Astrocyte (in vitro differentiated cells and primary cell): ENCODE measurements at places on chromosomes 13 and 19.
A peak's percentile ranks its signal among the peaks of the same experiment; 100 is the strongest.

DNA sequence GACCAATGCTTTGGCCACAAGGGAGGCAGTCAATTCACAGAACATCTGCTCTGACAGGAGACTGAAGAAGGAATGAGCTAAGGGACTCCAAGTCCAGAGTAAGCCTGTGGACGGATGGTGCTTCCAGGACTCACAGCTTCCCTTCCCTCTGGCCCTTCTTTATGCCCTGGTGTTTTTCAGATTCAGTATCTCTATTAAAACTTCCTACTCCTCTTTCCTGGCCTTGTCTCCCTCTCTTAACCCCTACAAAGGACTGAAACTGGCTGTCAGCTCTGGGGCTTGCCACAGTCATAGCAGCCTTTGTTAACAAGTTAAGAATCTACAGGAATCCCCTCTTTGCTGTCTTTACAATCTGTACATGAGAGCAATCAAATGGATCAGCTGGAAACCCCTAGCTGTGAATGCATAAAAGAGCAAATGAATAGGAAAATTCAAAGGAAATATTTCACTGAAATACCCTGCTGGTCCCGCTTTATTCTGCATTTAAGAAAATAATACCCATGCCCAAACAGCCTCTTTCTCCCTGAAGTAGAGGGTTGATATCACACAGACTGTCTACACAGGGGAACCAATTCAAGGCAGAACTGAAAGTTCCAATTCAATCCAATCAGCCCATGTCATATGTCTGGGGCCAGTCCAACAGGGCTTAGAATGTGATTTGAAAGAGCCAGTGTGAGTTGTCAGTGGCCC, 192.3 kb downstream of the MZT1 start:
- DNase-seq = no peak

GRCh38 chr13:99123101-99124045, 77.3 kb upstream of the UBAC2 start:
- peak; percentile 42 for DNase-seq

GRCh38 chr19:12668932-12669269, 2.3 kb downstream of the WDR83 start:
- DNase-seq = peak; percentile 54

GRCh38 chr19:40625406-40626120, 24.4 kb downstream of the LTBP4 start:
- no peak for DNase-seq

- no peak for DNase-seq
These were observed 259.5 kb upstream of the IRS2 start for GRCh38 chr13:110045919-110046318.

DNA sequence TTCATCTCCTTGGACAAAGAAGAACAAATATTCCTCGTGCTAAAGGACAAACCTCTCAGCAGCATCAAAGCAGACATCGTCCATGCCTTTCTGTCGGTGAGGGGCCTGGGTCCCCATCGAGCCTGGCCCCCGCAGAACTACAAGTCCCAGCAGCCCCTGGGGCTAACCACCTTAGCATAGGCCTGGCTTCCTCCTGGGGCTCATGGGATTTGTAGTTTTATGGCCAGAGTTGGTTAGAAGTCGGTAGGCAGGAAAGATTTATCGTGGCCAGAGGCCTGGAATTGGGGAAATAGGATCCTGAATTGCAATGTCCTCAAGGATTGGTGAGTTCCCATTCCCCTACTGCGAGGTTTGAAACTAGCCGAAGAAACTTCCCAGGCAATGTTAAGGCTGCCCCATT, 19.6 kb downstream of the TMEM150B start:
- DNase-seq = no peak

DNA sequence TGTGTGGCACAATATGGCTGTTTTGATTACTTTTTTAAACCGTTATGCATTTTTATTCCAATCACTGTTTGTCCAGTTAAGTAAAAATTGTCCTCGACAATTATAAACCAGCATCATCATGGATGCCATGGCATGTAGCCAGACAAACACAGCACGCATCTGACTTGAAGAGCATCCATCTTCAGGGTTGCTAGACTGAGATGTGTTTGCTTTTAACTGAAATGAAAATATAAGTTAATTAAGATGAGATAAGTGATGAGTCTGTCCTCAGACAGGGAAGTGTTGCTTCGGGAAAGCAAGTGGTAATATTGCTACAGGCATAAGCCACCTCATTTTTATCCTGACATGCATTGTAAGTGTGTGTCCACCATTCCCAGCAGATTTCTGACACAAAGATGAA, 92.8 kb upstream of the TPP2 start:
- DNase-seq = no peak

DNA sequence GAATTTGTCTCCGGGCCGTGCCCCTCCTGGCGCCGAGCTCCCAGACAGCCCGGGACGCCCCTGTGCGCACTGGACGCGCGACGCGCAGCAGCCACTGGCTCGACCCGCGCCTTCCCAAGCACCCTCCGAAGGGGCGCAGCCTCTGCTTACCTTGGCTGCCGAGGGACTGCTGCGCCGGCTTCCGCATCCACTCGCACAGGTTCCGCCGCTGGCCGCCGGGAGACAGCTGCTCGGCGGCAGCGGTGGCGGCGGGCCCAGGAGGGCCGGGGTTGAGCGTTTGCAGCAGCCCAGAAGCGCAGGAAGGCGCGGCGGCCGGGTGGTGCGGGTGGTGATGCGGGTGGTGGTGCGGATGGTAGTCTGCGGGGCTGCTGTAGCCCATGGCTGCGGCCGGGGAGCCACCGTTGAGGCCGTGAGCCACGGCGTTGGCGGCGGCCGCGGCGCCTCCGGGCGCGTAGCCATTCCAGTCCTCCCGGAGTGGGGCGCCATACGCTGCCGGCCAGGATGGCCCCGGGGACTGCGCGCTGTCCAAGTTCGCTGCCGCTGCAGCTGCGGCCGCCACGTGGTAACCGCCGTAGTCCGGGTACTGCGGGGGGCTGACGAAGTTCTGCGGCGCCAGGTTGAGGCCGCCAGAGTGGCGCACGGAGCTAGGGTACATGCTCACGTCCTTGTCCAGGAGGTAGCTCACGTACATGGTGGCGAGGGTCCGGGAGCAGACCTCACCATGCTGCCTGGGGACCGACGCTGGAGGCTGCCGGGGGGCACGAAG, 616 bp downstream of the CDX2 start:
- no peak for DNase-seq

- DNase-seq = no peak
These were observed 6.3 kb downstream of the ZNF45 start for GRCh38 chr19:43928820-43929219.

DNA sequence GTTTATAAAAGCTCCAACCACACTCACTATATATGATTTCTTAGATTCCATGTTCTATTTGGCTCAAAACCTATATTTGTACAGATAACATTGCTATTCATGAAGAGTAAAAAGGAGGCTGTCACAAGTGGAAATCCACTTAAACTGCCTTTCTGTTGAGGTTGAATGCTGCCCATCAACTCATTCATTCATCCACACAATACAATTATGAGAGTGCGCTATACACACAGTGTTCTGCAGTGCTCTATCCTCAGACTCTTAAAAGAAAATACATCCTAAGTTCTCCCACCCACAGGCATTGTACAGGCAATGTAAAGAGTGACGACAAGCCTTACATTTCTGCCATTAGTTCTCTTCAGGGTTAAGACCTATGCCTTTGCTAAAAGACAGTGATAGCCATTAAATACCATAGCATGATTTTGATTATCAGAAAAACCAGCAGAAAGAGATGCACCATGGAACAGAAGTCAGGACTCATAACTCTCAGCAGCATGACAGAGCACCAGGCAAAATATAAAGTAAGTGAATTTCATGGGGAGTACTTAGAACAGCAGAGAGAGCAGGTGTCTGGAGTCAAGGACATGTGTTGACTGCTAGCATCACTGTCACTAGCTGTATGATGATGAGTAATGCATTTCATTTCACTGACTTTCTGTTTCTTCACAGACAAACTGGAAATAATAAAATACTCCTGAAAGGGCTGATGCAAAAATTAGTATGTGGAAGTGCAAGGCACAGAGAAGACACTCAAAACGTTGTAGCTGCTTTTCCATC, 218.0 kb downstream of the RBM26 start:
- DNase-seq = no peak

DNA sequence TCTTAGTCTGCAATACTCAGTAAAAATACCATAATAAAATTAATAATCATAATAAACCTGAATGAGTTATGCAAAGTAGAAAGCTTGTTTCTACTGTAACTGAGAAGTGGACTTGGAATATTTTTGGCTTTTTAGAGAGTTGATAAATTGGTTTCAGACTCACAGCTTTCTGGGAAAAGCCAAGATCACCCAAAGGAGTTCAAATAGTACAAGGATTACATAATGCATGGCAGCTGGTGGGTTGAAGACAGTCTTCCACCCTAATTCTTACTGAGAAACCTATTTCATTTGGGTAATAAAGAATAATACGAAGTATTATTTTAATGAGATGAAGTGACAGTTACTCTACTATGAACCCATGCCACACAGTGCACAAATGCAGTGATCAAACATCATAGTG, 139.4 kb upstream of the KLF12 start:
- no peak for DNase-seq

- DNase-seq = no peak
These were observed 1.2 kb downstream of the MRI1 start for GRCh38 chr19:13765395-13766094.

DNA sequence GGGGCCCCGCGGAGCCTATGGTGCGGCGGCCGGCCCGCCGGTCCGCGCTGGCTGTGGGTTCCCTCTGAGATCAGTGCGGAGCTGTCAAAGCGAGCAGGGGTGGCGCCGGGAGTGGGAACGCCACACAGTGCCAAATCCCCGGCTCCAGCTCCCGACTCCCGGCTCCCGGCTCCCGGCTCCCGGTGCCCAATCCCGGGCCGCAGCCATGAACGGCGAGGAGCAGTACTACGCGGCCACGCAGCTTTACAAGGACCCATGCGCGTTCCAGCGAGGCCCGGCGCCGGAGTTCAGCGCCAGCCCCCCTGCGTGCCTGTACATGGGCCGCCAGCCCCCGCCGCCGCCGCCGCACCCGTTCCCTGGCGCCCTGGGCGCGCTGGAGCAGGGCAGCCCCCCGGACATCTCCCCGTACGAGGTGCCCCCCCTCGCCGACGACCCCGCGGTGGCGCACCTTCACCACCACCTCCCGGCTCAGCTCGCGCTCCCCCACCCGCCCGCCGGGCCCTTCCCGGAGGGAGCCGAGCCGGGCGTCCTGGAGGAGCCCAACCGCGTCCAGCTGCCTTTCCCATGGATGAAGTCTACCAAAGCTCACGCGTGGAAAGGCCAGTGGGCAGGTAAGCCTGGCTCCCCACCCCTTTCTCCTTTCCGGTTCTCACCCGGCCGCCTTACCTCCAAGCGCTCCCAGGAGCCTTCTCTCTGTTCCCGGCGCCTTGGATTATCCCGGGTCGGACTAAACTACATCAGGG, at the start of gene PDX1:
Gene PDX1, plus strand, starts transcription at position 67 of the 743 bp plus-strand sequence. Its CDS starts 139 bp downstream, at position 206.
- DNase-seq = no peak

- DNase-seq = no peak
These were observed 103.9 kb downstream of the FAM216B start for GRCh38 chr13:42885325-42885724.

- DNase-seq = no peak
These were observed 47.2 kb downstream of the SMARCA4 start for GRCh38 chr19:11007962-11008532.

- DNase-seq = no peak
These were observed 13.6 kb downstream of the PIN1 start for GRCh38 chr19:9848762-9849161.

- no peak for DNase-seq
These were observed 8.0 kb downstream of the C19orf25 start for GRCh38 chr19:1471010-1471514.

DNA sequence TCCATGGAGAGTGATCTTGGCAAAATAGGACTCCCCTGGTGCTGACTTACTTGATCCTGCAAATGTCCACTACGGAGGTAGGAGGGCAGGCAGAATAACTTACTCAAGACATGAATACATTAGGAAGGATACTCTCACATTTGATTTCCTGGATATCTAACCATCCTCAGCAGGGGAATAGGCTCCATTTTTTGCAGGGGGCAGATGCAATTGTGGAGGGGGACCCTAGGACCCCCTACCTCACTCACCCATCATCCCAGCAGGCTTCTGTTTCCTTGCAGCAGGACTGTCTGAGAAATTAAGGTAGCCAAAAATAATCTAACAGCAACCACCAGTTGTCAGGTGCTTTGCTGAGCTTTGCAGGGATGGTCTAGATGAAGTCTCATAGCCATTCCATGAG, 482.0 kb downstream of the ZNF536 start:
- DNase-seq = no peak

GRCh38 chr19:3046698-3047495, 15.4 kb downstream of the TLE5 start:
- no peak for DNase-seq

- DNase-seq = no peak
These were observed 24.9 kb upstream of the GAS6 start for GRCh38 chr13:113888701-113889330.

- DNase-seq = no peak
These were observed 32.4 kb downstream of the ZSWIM4 start for GRCh38 chr19:13827656-13828055.

- DNase-seq = no peak
These were observed 14.1 kb downstream of the HSH2D start for GRCh38 chr19:16157601-16158000.

DNA sequence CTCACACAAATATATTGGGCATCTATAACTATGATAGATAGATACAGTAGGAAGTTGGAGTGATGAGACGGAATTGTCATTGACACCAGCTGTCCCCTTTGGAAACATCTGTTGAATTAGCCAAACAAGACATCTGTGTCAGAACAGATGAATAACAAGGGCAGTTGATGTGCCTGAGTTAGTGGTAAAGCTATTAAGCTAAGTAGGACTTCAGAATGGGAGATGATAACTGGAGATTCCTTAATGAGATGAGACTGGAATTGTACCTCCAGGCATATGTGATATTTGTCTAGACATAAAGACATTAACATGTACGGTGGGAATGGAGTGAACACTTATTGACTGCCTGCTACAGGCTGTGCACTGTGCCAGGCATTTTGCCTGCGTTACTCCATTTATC, 78.7 kb downstream of the MBNL2 start:
- DNase-seq = no peak

- no peak for DNase-seq
These were observed 134.9 kb upstream of the SPACA7 start for GRCh38 chr13:112241288-112241687.

GRCh38 chr19:16141043-16141442, 2.4 kb upstream of the HSH2D start:
- no peak for DNase-seq

- DNase-seq = no peak
These were observed 1.1 kb downstream of the CRTC1 start for GRCh38 chr19:18684642-18684993.

GRCh38 chr13:101115762-101116171, 300.5 kb downstream of the NALCN start:
- DNase-seq = no peak

- DNase-seq = no peak
These were observed 1.6 kb upstream of the RGL3 start for GRCh38 chr19:11420429-11421370.

DNA sequence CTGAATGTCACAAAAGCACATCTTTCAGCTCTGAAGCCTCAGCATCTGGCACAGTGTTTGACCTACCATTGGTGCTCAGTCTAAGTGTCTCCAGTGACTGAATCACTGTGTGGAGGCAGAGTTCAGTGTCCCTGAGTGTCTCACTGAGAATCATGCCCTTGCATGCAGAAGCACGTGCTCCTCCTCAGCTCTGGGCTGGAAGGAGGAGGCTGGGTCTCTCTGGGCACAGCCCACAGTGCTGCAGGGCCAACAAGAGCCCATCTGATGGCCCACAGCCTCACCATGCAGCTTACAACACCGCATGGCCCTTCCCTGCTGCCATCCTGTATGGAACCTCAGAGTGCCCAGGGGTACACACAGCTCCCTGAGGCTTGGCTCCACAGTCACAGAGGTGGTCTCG, 86.1 kb downstream of the TEX26 start:
- no peak for DNase-seq

GRCh38 chr19:1445185-1445931, 4.6 kb upstream of the APC2 start:
- DNase-seq = no peak
